ENCODE measurements at places on chromosomes 3 and 15.

GRCh38 chr15:83285284-83285978, 967 bp upstream of the BNC1 start:
- DNase-seq = no peak

DNA sequence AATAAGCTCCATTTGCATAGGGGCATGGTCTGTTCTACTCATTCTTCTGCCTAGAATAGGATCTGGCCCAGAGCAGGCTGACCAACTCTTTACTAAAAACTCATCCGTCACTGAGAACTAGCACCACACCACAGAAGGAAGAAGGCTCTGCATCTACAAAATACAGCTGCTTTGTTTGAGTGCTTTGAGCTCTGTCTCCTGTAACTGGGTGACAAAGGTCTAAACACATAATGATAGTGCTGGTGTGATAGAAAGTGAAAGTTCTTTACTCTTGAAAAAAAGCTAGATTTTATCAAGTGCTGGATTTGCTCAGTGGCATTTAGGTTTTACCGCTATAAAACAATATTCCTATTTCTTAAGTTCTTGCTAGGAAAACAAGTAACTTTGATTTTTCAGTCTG, 140.7 kb downstream of the FHIT start:
- DNase-seq = peak; percentile 73

DNA sequence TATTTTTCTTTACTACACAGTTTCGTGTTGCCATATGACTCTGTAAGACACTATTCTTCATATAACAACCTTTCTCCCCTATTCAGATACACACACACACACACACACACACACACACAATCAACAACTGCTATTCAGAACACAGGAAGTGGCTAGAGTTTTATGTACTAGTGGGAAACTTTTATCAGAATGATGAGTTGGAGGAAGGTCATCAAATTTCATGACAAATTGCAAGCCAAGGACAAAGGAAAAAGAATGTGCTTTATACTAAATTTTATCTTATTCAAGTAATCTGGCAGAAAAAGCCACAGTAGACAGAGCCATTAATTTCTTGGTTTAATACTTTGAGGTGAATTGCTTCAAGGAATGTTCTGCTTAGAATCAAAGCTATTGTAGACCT, 899.8 kb downstream of the ROBO2 start:
- no peak for DNase-seq

DNA sequence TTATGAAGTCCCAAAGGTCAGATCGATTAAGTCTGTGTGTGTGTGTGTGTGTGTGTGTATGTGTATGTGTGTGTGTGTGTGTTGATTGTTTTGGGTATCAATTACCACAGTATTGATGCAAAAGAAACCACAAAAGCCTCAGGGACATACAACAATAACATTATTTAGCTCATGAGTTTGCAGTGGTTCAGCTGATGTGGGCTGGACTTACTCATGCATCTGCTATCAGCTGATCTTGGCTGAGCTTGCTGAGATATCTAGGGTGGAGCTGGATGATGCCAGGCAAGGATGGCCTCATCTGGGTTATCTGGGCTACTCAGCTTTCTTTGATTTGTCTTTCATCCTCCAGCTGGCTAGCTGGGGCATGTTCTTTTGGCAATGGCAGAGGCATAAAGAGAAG, 82.4 kb upstream of the PRR23C start:
- no peak for DNase-seq

DNA sequence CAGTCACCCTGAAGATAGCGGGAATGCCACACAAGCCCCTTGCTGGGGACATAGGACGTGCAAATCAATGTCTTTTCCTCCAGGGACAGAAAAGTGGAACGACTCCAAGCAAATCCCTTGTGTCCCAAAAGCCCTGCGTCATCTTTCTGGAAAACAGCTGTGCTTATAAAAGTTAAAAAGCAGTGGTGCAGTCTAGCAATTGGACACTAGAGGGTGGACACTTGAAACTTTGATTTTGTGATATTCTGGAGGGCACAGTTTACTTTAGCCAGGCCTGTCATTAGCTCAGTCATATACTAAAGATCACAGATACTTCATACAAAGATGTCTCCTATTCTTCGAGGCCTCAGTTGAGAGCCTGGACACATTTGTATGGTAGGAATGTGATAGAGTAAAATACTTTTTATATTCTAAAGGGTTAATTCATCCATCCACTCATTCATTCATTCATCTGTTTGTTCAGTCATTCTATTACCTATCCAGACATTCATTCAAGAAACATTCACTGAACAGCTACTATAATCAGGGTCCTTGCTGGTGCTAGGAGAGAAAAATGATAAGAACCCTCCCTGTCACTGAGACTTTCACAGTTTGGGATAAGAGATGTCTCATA, 63.8 kb upstream of the ANKRD34C start:
- DNase-seq = no peak

DNA sequence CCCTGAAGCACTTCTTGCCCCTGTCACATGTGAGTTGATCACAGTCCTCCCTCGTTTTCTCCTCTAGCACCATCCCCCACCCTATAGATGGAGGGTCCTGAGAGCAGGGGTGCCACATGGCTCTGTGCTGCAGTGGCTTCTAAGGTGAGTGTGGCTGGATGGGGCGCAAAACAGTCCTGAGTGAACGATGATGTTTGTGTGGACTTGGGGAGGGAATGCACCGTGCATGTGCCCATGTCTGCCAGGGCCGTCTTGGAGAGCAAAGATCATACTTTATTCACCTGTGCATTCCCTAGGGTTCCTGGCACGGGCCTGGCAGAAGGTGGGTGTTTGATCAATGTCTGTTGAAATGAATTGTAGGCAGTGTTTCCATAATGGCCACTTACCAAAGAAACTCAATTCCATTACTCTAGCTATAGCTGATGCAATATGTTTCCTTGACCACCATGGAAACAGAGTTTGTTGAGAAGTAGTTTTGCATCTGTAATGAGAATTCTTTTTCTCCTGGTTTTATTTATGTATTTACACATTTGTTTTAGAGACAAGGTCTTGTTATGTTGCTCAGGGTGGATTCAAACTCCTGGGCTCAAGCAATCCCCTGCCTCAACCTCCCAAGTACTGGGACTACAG, 58.0 kb downstream of the ABTB1 start:
- DNase-seq = no peak

GRCh38 chr3:9397906-9398699, 688 bp downstream of the SETD5 start:
- DNase-seq = peak; percentile 31

DNA sequence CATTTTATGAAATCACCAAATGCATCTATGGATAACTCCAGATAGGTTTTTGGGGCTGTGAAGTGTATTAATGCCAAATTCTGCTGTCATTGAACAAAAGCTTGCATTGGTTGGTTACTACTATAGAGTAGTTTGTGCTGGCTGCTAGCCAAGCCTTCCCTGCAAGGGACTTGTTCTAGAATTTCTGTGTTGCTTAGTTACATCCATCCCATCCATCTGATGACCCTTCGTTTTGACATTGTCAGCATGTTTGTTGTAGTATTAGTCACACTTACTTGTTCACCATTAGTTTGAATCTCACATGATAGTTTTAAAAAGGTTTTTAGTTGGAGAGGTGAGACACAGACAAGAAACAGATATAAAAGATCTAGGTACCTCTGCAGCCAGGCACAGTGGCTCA, 7.0 kb upstream of the NIPA2 start:
- DNase-seq = no peak

DNA sequence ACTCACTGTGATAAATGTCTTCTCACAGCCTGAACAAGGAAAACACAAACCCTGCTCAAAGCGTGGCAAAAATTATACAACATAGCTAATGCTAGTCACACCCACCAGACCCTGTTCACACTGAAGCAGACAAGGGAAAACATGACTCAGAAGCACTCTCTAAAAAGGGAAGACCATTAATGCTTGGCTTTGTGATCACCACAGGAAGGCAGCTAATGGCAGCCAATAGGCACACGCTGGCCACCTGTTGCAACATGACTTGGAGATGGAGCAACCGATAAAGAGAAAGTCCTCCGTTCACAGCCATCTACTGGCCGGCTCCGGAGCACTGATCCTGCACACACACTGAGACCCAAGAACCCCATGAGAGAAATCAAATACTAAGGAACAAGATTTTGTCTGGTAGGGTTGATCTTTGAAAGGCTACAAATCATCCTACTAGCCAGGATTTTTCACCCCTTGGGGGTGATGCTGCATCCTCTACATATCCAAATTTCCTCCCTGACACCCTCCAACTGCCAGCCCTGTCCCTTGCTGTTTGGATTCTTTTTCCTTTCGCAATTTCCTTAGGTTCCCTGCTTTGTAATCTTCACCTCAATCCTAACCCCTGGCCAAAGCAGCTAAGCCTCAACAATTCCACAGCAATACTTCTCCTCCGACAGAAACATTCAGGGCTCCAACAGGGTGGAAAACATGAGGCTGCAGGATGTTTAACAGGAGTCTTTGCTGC, 3.2 kb downstream of the ZXDC start:
- peak; percentile 53 for DNase-seq

DNA sequence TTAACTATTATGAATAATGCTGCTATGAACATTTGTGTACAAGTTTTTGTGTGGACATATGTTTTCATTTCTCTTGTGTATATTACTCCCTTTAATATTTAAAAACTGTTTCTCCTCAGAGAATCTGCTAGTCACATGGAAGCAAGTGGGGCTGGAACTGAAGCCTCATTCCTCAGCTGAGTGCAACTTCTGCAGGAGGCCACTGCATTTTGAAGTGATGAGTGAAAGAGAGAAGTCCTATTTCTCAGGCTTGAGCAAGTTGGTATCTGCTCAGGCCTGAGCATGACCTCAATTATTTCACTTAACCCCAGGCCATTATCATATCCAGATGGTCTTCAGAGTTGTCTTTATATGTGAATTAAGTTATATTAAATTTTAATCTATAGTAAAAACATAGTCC, 11.5 kb downstream of the TLR9 start:
- no peak for DNase-seq

- no peak for DNase-seq
These were observed 23.0 kb upstream of the SV2B start for GRCh38 chr15:91077029-91077428.

DNA sequence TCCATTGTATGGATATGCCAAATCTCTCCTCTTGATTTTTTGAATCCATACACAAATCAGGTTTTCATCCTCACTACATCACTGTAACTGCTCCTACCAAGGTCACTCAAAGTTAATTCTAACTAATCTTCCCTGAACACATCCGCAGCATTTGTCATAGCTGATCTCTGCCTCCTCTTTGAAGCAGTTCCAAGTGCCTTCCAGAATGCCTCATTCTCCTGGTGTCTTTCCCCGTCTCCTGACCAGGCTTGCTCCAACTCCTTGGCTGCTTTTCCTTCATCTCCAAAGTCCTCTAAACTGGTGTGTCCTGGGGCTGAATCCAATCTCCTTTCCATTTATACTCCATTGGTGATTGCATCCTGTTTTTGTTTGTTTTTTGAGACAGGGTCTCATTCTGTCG, 26.8 kb downstream of the KLHDC8B start:
- DNase-seq = no peak

- no peak for DNase-seq
These were observed 128.3 kb upstream of the GADL1 start for GRCh38 chr3:31022716-31023115.

GRCh38 chr3:131082871-131083863, 56.5 kb downstream of the NEK11 start:
- DNase-seq = no peak

- DNase-seq = peak; percentile 47
These were observed 28.4 kb downstream of the TTC14 start for GRCh38 chr3:180630371-180630770.
